ENCODE measurements at places on chromosomes 6 and 20.
A peak's percentile ranks its signal among the peaks of the same experiment; 100 is the strongest.

GRCh38 chr6:118933855-118934460, 1.0 kb downstream of the MCM9 start:
- no peak for DNase-seq

DNA sequence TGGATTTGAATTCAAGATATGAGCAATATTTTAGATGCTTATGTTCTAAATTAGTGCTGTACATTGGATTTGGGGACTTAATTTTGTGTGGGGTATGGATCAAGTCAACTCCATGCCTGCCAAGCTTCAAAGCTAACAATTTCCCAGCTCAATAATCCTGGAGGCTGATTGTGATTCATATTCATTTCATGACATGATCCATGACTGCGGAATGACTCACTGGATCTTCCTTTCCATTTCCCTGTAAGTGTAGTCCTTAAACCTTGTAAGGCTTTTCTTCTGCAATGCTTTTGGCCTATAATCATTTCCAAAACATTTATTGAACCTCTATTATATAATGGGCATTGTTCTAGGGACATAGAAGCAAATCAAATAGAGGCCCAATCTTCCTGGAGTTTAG, 44.7 kb upstream of the CCN2 start:
- no peak for DNase-seq

- no peak for DNase-seq
Measured at GRCh38 chr6:85346196-85346595, 103.7 kb upstream of the NT5E start.

DNA sequence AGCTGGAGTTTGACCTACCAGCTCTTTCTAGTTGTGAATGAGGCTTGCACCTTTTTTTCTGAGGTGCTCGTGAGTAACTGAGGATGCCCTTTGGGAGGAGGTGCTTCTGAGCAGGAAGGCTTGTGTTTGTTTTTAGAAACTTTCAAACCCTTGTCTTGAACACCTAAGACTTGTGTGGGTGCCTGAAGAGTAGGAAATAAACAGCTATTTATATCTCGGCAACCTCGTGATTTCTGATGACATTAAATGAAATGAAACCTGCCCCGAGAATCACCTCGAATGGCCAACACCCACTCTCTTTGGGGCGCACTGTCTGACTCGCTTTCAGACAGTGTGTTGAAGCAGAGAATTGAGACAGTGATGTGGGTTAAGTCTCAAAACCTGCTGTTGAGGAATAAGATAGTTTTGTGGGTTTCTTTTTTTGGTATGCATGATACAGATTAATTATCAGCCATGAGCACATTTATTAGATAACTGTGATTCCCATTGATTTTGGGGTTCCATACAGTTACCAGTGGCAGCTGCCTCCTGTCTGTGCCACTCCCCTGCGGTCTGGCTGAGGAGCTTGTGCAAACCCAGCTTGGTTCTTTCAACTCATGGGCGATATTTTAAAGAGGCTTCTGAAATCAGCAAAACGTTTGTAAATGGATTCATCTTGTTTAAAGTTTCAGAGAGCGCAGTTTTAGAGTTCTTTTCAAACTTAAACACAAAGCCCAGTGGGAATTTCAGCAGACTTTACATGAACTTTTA, 8.4 kb downstream of the IRF4 start:
- DNase-seq = no peak

DNA sequence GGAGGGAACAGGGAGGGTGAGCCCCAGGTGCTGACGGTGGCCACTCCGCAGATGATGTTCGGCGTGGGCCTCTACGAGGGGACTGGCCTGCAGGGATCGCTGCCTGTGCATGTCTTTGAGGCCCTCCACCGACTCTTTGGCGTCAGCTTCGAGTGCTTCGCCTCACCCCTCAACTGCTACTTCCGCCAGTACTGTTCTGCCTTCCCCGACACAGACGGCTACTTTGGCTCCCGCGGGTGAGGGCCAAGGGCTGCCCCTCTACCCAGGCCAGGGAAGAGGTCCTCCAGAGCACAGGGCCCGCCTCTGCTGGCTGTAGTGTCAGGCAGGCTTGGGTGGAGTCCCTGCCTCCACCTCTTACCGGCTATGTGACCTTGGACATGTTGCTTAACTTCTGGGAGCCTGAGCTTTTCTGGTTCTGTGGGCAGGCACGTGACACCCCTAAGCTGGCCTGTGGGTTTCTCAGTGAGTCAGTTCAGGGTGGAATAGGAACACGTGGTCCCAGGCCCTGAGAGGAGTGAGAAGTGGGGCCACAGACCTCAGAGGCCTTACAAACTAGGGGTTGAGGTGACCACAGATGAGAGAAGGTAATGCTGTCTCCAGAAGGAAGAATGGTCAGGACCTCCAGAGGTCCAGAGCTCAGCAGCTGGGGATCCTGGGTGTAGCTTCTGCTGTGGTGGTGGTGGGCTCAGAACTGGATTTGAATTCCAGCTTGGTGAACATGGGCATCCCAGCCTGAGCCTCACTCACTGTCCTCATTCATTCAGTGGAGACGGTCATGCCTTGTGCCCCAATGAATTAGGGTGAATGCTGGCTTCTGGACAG, 11.9 kb downstream of the PCIF1 start:
- peak; percentile 85 for DNase-seq

DNA sequence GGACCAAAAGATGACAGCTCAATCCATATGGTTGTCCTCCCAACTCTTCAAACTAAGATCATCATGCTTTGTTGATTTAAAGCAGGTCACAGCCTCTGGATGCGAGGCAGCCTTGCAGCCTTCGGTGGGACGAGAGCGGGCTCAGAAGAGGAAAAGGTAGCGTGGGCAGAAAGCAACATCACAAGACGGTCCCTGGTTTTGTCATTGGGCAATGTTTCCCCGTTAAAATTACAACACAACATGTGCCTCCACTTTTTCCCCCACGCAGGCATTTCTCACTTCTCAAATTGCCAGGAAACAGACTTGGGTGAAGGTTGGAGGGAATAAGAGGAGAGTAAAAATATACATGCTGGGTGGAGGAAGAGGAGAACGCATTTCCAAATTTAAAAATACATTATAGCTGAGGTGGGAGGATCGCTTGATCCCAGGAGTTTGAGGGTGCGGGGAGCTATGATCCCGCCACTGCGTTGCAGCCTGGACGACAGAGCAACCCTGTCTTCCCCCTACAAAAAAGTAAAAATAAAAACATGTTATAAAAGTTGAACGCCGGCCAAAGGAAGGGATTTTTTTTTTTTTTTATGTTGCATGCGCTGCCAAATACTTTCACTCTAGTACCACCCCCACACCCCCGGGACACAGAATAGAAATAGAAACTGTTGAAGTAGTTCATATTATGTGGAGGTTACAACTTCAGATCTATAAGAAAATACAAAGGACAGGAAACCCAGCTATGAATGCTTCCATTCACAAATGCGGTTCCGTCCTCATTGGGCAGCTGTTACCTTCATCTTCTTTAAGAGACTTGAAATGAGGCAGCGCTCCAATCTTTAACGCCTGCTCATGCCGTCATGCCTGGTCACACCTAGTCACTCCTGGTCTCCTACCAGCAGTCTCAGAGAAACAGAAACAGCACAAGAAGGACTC, 13.9 kb upstream of the NAA20 start:
- DNase-seq = no peak

GRCh38 chr6:152146385-152146784, 338.9 kb downstream of the ESR1 start:
- DNase-seq = no peak

GRCh38 chr6:14250573-14250972, 133.0 kb downstream of the CD83 start:
- no peak for DNase-seq

DNA sequence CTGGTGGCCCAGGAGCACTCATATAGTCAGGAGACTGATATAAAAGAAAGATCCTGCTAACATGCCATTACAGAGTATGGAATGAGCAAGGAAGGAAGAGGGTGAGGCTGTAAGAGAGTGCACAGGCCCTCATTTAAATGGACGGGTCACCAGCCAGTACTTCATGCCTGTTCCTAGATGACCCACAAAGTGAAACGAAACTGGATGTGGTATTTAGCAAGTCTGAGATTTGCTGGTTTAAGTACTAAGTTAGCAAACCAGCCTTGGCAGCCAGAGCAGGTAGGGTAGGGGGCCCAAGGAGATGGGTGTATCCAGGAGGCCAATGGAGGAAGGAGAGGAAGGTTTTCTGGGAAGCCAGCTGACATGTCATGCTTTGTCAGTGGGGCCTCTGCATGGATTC, 15.9 kb downstream of the NT5E start:
- no peak for DNase-seq

GRCh38 chr6:5394280-5394679, 133.0 kb downstream of the FARS2 start:
- no peak for DNase-seq

DNA sequence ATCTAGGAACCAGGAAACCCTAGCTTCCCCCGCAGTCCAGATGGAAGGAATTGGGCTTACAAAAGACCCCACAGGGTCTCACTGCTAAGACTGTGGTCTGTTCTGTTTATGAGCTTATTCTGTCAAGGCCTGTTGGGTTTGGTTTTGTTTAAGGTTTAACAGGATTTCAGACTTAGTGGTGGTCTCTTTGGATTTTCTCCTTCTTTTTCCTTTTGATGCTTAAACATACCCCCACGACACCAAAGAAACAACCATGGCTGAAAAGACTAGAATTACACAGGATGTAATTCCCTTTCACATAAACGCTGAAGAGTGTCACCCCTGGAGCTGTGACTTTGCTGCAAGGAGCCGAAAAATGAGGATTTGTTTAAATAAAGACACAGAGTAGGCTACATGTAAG, 408.6 kb downstream of the PREX1 start:
- DNase-seq = no peak

- no peak for DNase-seq
Measured at GRCh38 chr20:60935971-60936370, 316.1 kb upstream of the CDH4 start.

DNA sequence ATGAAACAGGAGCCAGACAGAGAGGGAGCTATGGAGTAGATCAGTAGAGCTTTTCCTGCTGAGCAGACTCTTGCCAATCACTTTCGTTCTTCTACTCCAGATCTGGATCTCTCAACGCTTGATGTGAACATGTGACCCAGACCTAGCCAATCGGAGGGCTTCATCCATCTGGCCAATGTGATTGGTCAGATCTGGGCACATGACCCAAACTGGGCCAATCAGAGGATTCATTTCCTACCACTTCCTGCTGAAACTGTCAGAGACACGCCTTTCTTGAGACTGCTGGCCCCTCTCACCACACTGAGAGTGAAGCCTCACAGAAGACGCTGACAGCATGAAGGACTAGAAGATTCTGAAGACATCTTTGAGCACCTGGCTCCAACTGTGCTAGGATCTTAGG, 44.2 kb upstream of the ZMYND8 start:
- no peak for DNase-seq

All from RWPE2 (cell line).